WTC11 (cell line): ENCODE measurements at places on chromosomes 5 and 9.

DNA sequence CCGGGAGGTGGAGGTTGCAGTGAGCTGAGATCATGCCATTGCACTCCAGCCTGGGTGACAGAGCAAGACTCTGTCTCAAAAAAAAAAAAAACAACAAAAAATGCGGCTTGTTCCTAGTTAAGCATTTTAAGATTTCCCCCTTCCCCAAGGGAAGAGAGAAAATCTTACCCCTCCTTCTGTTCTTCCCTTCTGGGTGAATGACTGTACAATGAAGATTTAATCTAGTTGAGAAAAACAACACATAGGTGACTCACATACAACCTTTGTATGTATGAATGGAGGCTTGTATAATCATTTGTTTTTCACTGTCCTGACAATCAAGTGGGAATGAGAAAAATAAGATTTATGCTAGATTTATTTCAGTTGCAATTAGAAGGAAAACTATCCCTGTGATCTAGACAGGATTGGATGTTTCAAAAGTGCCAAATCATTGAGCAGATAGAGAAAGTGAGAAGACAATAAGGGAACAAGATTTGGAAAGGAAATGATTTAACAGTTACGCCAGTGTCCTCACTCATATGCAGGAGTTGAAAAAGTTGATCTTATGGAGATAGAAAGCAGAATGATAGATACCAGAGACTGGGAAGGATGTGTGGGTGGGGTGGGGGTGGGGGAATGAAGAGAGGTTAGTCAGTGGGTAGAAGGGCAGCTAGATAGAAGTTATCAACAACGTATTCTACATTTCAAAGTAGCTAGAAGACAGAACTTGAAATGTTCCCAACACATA is 16.7 kb downstream of the GDA start:
- no peak for DNase-seq

GRCh38 chr9:97411440-97411788 is 482 bp upstream of the TDRD7 start:
- DNase-seq: no peak

- no peak for DNase-seq
These were observed 1.3 kb downstream of the PCDHGC3 start for GRCh38 chr5:141477044-141477575.

GRCh38 chr5:64462391-64462790 is 43.4 kb upstream of the RGS7BP start:
- DNase-seq: no peak

GRCh38 chr5:158423623-158424200 is 564.8 kb upstream of the CLINT1 start:
- DNase-seq: no peak
